ENCODE measurements at places on chromosomes 11 and 22. TPM values are rescaled to one million over a fixed set of nuclear protein-coding genes. Genes with fewer than 3 reads are reported as not detected.

PGA3 gene
- not detected for total RNA-seq

CELF1 gene
- 133 TPM for total RNA-seq

SEC14L3 gene
- total RNA-seq, result not detected

TEX12 gene
- total RNA-seq, result not detected

DNA sequence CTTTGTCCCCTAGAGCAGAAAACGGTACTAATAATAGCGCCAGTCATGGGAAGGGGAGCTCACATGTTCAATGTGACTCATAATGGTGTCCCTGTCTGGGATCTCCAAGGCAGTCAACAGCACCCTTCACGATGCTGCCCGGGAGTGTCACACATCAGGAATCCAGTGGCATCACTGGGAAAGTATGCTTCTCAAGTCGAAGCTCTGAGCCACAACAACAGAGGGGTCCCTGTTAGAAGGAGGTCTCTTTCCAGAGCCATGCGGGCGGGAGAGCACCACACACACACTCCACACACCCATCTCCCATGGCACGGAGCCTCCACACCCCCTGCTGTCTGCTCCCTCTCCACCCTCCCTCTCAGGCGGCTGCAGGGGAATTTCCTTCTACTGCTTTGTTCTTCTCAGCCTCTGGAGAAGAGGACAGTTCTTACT is 119.7 kb downstream of the ETS1 start:
- H3K4me3 ChIP-seq, result peak overlapping the region; percentile 85
- peak overlapping the region; percentile 99 for H3K27ac ChIP-seq
- DNase-seq, result no peak
- H3K36me3 ChIP-seq, result peaks cover 76% of the 10 kb centered on the region
- H3K4me1 ChIP-seq, result peaks cover 94% of the 10 kb centered on the region
- no peaks in the 10 kb centered on the region for H3K27me3 ChIP-seq

COA4 gene
- 77.3 TPM for total RNA-seq

HTR3A gene
- not detected for total RNA-seq

CBLIF gene
- not detected for total RNA-seq

DNA sequence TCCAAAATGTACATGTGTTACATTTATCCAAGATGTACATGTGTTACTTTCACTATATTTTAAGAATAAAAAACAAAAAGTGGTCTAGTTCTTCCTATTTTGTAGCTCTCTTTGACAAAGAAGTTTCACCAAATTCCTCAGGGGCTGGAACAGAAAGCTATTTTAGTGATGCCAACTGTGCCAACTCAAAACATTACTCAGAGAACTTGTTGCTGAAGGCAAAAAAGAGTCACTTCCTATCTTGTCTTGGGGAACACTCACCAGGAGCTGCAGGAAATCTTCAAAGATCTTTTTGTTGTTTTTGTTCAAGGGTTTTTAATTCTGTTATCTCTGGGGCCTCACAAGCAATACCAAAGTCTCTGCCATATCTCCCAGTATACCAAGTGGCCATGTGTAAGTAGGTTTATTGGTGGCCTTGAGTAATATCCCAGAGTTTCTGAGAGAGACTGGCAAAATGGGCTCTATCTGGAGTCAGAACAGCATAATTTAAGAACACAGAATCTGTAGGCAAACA is 13.6 kb upstream of the EED start:
- no peak overlapping the region for H3K27ac ChIP-seq
- H3K36me3 ChIP-seq, result no peaks in the 10 kb centered on the region
- no peaks in the 10 kb centered on the region for H3K4me1 ChIP-seq
- no peak overlapping the region for H3K4me3 ChIP-seq
- DNase-seq, result no peak
- H3K27me3 ChIP-seq, result peaks cover 3% of the 10 kb centered on the region

GRCh38 chr11:116960930-116961329 is 123.5 kb upstream of the APOA1 start:
- DNase-seq, result no peak
- H3K4me1 ChIP-seq, result peaks cover 45% of the 10 kb centered on the region
- peaks cover 24% of the 10 kb centered on the region for H3K36me3 ChIP-seq

DNA sequence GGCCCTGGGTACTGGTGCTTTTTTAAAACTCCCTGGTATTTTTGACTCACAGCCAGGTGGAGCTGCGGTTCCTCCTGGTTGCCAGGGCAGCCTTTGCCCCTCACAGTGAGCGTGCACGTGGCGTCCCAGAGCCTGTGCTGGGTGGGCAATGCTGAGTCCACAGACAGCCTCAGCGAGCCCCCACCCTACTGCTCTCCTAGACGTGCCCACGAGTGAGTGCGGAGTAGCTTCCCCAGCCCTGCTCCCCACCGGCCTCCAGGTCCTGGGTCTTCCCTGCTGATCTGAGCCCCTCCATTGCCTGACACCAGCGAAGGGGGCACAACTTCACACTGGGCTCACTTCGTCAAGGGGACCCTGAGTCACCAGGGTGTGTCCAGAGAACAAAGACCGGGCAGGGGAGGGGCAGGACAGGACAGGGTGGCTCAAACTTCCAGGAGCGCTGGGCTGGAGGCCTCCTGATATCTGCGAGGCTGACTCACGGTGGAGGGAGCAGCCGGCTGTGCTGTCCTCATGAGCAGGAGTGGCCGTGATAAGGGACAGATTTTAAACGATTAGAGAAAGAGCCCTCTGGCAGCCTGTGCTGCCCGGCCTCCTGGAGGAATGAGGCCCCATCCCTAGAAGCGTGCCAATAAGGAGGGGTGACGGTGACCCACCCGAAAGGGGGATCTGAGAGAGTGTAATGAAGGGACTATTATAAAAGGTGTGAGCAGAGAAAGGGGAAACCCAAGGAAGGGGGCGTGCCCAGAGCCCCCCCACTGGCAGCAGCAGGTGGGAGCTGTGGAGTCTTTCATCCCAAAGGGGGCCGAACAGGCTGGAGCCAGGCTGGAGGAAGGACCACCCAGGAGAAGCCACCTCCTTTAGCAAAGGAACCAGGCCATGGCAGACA is 129.3 kb upstream of the FGF3 start:
- peak; percentile 46 for DNase-seq
- no peak overlapping the region for H3K27ac ChIP-seq
- H3K36me3 ChIP-seq, result no peaks in the 10 kb centered on the region
- no peaks in the 10 kb centered on the region for H3K4me1 ChIP-seq
- H3K27me3 ChIP-seq, result peaks cover 19% of the 10 kb centered on the region

DNA sequence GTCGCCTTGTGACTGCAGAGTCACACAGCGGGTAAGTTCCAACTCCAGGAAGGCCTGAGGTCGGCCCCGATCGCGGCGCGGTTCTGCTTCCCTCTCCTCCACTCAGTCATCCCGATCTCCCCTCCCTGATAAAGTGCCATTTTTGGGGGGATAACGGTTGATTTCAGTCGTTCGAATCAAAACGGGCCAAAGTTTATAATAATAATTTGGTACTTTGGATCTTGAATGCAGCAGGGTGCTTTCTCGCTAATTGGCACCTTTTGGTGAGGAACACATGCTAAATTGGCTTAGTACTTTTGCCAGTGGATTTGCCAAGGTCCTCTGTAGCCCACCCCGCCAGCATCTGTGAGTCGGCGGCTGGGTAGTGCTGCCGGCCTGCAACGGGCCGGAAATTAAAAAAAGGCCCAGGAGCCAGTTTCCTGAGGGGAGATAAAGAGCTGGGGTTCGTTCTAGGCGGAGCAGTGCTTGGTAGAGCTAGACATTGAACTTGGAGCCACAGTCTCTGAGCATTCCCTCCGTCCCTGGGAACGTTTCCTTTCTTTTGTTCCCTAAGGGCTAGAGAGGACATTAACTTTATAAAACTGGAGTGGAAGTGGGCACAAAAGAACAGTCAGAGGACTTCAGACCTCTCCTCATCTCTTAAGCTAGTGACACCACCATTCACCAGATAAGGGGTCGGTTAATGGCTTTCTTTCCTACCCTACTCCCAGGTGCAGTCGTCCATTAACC is 997 bp downstream of the UBE2L3 start:
- peaks cover 52% of the 10 kb centered on the region for H3K4me1 ChIP-seq
- H3K27me3 ChIP-seq, result no peaks in the 10 kb centered on the region
- no peaks in the 10 kb centered on the region for H3K36me3 ChIP-seq
- DNase-seq, result no peak
- peak overlapping the region; percentile 95 for H3K4me3 ChIP-seq

- no peaks in the 10 kb centered on the region for H3K27me3 ChIP-seq
- DNase-seq, result peak; percentile 9
- H3K4me1 ChIP-seq, result peaks cover 3% of the 10 kb centered on the region
- no peaks in the 10 kb centered on the region for H3K36me3 ChIP-seq
- H3K27ac ChIP-seq, result no peak overlapping the region
These were observed 30.1 kb upstream of the TMEM45B start for GRCh38 chr11:129785383-129786111.

- H3K4me3 ChIP-seq, result peak overlapping the region; percentile 77
- peaks cover 87% of the 10 kb centered on the region for H3K4me1 ChIP-seq
These were observed 13.1 kb downstream of the UBASH3B start for GRCh38 chr11:122668562-122669090.

DNA sequence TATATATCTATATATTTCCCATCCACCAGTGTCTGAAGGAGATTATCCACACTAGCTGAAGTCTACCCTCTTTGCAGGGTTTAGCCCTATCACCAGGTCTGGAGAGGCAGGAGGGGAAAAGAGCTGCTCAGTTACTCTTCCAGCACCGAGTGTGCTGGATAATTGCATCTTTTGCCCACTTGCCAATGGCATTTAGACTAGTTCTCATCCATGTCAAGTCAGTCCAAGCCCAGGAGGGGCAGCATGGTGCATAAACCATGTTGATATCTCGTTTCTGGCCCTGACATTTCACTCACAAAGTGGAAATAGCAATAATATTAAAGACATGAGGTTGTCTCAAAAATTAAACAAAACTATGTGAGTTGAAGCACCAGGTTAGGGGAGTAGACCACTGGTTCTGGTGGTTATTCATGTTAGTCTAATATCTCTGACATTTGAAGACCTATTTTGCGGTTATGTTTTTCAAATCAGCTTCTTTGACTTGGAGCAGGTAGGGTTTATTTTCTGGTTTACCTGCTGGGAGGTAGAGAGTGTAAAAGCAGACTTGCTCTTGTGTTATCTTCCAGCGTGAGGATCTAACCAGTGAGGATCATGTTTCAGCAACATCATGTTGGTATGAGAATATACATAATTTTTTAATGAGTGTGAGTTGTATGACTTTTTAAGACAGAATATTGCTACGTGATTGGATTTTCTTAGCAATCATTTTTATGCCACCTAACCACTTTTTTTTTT is 273.2 kb upstream of the KIRREL3 start:
- H3K36me3 ChIP-seq, result no peaks in the 10 kb centered on the region
- no peak for DNase-seq
- H3K4me1 ChIP-seq, result no peaks in the 10 kb centered on the region
- no peak overlapping the region for H3K4me3 ChIP-seq
- peaks cover 4% of the 10 kb centered on the region for H3K27me3 ChIP-seq
- no peak overlapping the region for H3K27ac ChIP-seq

DNA sequence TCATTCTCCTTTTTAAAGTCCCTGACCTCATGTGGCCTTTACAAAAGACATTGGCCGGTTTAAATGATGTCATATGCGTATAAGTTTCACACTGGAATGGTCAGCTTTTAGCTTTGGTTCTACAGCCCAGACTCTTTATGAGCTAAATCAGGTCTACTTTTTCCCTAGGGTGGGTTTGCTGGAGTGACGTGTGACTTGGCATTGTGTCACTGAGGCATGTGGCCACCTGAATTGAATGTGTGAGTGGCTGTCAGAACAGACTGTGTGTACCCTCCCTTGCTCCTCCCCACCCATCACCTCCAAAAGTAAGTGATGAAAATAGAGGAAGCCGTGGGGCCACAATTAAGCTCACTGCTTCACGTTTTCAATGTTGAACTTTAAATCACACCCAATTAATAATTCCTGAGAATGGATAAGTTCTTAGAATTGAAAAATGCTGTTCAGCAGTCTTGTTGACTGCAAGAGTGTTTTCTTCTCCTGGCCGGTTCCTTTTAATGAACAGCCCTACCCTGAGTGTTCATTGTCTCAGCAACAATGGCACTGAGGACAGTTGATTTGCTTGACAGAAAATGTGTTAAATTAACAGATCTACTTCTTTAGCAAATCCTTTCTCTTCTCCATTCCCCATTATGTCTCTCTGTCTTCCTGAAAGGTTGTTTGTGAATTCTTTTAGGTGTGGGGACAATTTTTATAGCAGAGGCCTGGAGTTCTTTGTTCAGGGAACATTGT is 11.3 kb downstream of the CECR2 start:
- H3K36me3 ChIP-seq, result peaks cover 16% of the 10 kb centered on the region
- no peak overlapping the region for H3K27ac ChIP-seq
- H3K4me1 ChIP-seq, result no peaks in the 10 kb centered on the region
- no peak for DNase-seq
- peaks cover 9% of the 10 kb centered on the region for H3K27me3 ChIP-seq
- no peak overlapping the region for H3K4me3 ChIP-seq

GRCh38 chr11:125784678-125785077 is 3.2 kb upstream of the PATE3 start:
- no peaks in the 10 kb centered on the region for H3K36me3 ChIP-seq
- H3K27me3 ChIP-seq, result no peaks in the 10 kb centered on the region
- no peak overlapping the region for H3K27ac ChIP-seq
- no peak overlapping the region for H3K4me3 ChIP-seq
- no peaks in the 10 kb centered on the region for H3K4me1 ChIP-seq
- DNase-seq, result no peak

DNA sequence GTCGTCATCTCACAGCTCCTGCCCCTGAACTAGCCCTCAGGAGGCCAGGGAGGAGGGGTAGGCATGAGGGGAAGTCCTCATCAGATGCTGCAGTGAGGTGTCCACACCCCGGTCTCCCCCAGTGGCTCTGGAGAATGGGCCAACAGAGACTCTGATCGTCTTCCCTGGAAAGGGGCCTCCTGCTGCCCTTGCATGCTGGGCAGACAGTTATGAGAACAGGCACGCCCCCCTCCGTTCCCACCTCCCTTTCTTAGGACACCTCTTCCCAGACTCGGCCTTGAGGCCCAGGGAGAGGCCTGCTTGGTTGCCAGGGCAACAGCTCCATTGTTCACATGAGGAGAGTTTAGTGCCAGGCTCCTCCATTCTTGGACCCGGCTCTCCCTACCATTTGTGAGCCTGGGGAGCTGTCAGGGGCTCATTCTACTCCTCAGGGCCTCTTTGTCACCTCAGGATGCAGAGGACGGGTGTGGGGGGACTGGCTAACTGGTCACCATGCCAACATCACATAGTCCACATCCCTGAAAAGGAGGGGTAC is 157.7 kb downstream of the TTC17 start:
- peaks cover 46% of the 10 kb centered on the region for H3K27me3 ChIP-seq
- DNase-seq, result no peak
- H3K36me3 ChIP-seq, result no peaks in the 10 kb centered on the region
- no peak overlapping the region for H3K4me3 ChIP-seq
- H3K27ac ChIP-seq, result no peak overlapping the region
- H3K4me1 ChIP-seq, result no peaks in the 10 kb centered on the region

DNA sequence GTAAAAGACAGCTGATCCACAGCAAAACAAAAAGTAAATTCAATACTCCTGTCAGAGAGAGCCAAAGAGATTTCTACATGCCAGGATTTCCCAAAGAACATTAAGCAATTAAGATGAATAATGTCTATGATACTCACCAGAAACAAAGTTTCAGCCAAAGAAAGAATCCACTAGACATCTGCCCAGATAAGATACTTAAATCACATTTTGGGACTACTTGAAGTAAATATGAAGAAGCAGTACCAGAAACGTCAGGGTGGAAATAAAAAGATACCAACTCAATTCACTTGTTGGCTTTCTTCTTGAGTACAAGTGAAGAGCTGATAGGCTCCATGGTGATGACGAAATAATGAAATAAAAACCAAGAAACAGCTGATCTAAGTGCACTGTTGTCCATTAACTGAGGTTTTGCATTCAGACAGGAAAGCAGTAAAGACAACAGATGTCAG is 31.6 kb upstream of the ARHGAP32 start:
- H3K27ac ChIP-seq, result no peak overlapping the region
- DNase-seq, result no peak
- peaks cover 28% of the 10 kb centered on the region for H3K36me3 ChIP-seq
- H3K4me3 ChIP-seq, result no peak overlapping the region
- no peaks in the 10 kb centered on the region for H3K4me1 ChIP-seq

APOBEC3G gene
- total RNA-seq, result 24.3 TPM
